ENCODE measurements at places on chromosomes 4 and X.
A peak's percentile ranks its signal among the peaks of the same experiment; 100 is the strongest.

- DNase-seq: no peak
Measured at GRCh38 chr4:8940792-8941491, 69.3 kb upstream of the HMX1 start.

GRCh38 chrX:126165401-126165720 lies 728 bp downstream of the DCAF12L2 start:
- no peak for DNase-seq

GRCh38 chr4:13980317-13981310 lies 353.1 kb upstream of the BOD1L1 start:
- DNase-seq: peak; percentile 98

GRCh38 chrX:150919401-150919800 lies 20.9 kb upstream of the CD99L2 start:
- DNase-seq: no peak

- no peak for DNase-seq
Measured at GRCh38 chr4:13953083-13953482, 325.6 kb upstream of the BOD1L1 start.

DNA sequence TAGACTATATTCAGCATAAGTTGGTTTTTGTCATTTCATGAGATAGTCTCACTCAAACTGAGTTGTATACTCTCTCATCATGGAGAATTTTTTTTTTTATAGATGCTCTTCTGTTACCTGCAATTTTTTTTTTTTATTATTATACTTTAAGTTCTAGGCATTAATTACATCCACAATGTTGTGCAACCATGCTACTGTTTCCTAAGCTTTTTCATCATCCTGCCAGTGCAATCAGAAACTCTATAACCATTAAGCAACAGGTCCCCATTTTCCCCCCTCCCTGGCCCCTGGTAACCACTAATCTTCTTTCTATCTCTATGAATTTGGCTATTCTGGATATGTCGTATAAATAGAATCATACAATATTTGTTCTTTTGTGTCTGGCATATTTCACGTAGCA lies 321.6 kb downstream of the STIM2 start:
- no peak for DNase-seq

- peak; percentile 31 for DNase-seq
Measured at GRCh38 chr4:89067417-89067816, 10.4 kb upstream of the FAM13A start.

DNA sequence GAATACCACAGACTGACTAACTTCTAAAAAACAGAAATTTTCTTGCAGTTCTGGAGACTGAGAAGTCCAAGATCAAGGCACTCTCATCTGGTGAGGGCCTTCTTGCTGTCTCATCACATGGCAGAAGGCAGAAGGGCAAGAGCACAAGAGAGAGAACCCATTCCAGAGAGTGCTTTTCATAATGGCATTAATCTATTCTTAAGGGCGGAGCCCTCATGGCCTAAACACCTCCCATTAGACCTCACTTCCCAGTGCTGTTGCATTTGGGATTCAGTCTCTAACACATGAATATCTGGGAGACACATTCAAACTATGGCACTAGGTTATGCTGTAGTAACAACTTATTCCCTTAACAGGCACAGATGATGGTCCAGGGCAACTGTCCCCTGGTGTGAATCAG lies 37.1 kb upstream of the TLR2 start:
- no peak for DNase-seq

DNA sequence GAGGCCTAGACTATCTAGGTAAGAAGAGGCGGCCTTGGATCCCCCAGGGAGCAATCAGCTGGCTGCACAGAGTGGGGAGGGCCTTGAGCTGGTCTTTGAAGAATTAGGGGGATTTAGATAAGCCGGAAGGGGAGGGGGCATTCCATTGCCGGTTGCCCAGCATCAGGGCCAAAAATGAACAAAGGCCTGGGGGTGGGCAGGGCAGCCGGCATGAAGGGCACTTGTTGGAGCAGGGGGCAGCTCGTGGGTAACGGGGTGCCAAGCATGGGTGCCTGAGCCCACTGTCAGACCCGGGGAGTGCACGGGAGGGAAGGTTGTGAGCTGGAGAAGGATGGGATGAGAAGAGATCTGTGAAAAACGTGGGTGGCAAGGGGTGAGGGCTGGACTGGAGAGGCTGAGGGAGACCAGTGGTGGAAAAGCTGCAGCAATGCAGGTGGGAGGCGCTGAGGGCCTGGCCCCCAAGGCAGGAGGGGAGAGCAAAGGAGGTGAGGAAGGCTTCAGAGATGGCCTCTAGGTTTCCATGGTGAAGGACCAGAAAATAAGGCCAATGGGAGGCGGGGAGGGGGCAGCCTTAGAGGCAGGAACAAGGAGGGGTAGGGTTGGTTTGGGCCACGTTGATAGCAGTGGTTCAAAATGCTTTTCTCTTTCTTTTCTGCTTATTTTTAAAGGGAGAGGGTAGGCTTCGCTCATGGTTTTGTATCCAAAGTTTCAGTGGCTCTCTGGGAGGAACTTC lies 8.6 kb downstream of the KLF3 start:
- DNase-seq: no peak

- DNase-seq: peak; percentile 68
Measured at GRCh38 chr4:123398853-123399626, 2.4 kb downstream of the SPRY1 start.

GRCh38 chrX:108267557-108267956 lies 170.7 kb downstream of the COL4A6 start:
- DNase-seq: no peak

DNA sequence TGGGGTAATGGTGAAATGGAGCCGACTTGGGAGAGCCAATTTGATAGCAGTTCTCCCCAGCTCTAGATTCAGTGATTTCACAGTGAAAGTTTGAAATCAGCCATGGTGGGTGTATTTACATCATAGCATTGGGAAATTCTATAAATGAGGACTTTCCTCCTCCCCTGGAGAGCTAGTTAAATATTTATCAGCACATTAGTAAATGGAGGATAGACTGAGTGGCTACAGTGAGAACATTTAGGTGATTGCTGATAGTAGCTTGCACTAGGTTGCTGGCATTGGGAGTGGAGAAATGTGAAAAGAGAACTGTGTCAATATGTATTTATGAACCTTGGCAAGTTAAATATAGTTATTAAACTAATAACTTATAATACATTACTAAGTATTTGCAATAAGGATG lies 347.3 kb downstream of the CCSER1 start:
- no peak for DNase-seq

DNA sequence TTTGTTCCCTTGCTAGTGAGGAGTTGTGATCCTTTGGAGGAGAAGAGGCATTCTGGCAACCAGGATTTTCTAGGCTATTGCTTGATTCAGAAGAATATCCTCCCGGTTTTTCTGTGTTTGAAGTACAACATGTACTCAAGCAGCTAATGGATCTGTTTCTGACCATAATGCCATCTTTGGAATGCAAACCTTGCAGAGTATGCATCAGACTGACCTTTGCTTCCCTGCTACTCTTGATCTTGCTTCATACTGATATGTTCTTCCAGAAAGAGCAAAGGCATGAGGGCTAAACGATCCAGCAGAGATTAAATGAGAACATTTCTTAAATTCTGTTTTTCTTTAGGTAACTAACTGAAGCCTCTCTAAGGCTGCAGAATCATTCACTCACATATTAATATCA lies 265.4 kb upstream of the SLC7A11 start:
- DNase-seq: peak; percentile 61

DNA sequence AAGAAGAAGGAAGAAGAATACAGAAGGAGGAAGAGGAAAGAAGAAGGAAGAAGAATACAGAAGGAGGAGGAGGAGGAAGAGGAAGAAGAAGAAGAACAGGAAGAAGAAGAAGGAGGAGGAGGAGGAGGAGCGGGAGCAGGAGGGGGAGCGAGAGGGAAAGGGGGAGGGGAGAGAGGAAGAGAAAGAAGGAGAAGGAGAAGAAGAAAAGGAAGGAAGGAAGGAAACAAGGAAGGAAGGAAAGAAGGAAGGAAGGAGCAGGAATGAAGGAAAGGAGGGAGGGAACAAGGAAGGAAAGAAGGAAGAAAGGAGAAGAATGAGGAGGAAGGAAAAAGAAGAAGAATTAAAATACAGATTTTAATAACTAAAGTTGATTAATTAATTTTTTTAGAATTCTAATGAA lies 82.5 kb upstream of the PTPN13 start:
- DNase-seq: no peak

GRCh38 chrX:66017659-66018170 lies 22.2 kb downstream of the VSIG4 start:
- DNase-seq: no peak

DNA sequence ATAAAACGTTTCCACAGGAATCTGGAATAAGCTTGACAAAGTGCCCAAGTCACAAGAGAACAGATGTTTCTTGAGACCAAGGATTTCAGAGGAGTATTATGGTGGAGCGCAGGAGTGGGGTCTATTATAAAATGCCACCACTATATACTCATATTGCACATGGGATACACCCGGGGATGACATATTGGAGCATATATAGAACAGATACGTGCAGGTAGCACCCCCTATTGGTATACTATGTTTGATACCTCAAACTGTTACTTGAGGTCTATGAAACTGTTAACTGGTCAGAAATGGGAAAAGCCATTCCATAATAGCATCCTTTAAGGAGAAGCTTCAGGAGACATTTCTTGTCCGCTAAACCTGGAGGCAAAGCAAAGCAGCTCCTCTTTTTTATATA lies 86.0 kb downstream of the PCYT1B start:
- no peak for DNase-seq

- no peak for DNase-seq
Measured at GRCh38 chr4:4328206-4328605, 38.2 kb downstream of the ZBTB49 start.

DNA sequence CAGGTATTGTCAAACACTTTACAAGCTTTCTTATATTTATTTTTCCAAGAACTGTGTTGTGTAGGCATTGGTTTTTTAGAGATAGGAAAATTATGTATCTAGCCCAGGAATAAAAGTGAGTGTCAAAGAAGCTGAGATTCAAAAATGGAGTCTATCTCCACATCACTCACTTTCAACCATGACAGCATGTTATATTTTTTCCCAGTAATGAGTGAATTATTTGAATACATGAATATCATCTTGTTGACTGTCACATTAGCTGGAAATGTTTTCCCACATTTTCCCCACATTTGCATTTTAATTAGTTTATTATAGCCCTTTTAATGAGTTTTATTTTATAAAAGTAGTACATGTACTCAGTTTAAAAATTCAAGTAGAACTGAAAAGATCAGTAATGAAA lies 693.7 kb downstream of the PCDH18 start:
- no peak for DNase-seq

DNA sequence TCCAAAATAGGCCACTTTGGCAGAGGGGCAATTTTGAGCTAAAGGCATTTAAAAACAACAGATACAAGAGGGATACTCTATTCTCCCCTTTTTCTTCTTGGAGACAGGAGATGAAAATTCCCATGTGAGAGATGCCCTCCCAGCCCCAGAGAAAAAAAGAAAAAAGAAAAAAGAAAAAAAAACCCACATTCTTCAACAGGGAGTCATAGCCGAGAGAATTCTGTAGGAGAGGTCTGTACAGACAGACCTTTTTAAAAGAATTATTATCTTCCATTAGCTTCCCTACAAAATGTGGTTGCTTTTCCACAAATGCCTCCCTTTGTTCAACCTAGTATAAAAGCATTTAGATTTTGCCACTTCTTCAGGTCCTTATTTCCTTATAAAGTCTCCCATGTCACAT lies 89.9 kb downstream of the SPCS3 start:
- peak; percentile 27 for DNase-seq

DNA sequence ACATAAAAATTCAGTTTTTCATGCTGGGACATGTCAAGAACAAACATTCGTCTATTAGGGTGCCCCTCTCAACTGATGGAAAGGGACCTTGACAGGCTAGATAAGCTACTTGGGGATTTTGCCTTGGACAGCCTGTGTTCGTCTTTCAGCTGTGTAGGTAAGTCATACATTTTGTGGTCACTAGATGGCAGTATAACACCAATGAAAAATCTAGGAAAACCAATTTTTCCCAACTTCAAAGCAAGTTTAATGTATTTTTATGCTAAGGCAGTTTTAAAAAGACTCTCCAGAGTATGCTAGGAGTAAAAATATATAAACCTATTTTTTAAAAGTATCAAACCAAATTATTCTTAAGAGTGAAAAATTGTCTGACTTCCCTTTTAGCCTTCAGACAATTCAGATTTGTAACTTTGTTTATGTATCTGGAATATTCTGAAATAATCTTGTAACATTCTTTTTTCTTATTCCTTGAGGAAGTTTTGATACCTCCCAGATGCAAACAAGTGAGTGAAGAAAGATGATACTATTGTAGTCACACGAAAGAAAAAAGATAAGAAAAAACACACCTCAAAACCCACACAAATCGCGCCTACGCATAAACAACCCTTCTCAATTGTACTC lies 158.3 kb downstream of the CPE start:
- DNase-seq: peak; percentile 12

GRCh38 chrX:67523002-67523681 lies 20.7 kb upstream of the AR start:
- no peak for DNase-seq

- no peak for DNase-seq
Measured at GRCh38 chr4:8607603-8608481, 15.3 kb downstream of the CPZ start.

DNA sequence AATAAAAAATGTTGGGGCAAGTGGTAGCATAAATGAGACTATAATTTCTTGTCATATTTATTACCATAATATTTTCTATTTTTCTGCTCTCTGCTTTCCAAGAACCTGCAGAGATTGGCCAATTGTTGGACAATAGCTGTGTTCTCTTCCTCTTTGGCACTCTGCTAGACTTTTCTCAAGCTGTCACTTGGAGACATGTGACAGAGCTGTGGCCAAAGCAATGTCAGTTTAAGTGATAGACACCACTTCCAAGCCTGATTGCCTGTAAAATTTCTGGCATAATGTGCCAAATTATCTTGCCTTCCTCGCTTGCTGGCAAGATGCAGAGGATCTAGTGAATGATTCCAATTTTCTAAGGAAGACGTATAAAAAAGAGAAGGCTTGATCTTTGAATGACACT lies 162.2 kb upstream of the NDST4 start:
- no peak for DNase-seq

DNA sequence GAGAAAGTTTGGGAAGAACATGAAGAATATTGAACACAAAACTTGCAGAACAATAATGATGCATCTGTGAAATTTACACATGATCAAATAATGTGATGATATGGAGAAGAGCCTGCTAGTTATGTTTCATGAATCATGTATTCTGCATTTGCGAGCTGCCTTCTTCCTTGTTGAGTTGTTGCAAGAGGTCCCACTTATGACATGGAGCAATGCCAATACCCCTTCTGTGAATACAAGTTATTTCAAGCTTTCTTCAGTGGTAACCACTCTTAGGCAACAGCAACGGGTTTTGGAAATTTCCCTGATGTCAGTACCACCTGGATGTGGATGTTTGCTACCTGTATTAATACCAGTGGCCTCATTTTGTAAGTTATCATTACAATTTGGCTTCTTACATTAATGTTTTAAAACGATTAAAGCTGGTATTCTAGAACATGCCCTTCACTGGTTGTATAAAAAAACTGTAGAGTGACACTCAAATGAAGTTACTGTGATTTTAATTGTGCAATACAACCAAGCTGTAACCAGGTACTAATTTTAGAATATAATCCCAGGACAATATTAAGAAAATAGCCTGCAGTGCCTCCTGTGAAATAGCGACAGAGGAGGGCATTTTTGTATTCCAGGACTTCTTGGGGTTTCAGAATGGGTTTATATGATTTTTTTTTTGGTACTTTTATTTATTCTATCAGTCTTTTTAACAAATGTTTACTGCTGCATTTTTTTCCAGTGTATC lies 25.3 kb downstream of the IQCM start:
- DNase-seq: no peak

GRCh38 chr4:152825336-152825735 lies 45.6 kb downstream of the ARFIP1 start:
- no peak for DNase-seq

- DNase-seq: no peak
Measured at GRCh38 chr4:94728056-94728766, 29.5 kb upstream of the BMPR1B start.

- DNase-seq: peak; percentile 18
Measured at GRCh38 chr4:25654031-25654970, 1.4 kb upstream of the SLC34A2 start.
